ENCODE measurements at places on chromosomes 16 and 17. TPM values are rescaled to one million over a fixed set of nuclear protein-coding genes. Genes with fewer than 3 reads are reported as not detected.

DNA sequence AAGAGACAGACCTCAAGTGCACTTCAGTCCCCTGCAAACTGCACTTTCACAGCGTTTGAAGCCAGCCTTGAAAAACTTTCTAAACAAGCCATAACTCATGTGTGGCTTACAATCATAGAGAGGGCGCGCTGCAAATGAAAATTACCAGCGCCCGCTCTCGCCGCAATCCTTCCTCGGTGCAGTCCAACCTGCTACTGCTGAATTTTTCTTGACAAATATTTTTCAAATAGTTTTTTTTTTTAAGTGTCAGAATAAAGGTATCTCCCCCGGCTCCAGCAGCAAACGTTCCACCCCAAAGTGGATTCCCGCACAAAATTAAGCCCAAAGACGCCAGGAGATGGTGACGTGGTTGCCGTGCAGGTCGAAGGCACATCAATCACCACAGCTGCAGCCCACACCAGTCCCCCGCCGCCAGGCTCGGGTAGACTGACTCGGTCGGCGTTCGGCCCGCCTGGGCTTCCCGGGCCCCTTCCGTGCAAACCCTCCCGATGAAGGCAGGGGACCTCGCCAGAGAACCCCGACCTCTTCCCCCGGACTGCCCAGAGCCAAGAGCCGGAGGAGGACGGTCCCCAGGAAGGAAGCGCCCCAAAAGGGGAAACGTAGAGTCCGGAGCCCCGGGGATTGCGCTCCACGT, 630 bp downstream of the GRB2 start:
- H3K4me1 ChIP-seq, result peaks cover 8% of the 10 kb centered on the region
- peak overlapping the region; percentile 88 for H3K4me3 ChIP-seq
- peak; percentile 61 for DNase-seq
- no peaks in the 10 kb centered on the region for H3K36me3 ChIP-seq

- no peak for DNase-seq
- no peaks in the 10 kb centered on the region for H3K36me3 ChIP-seq
Observed at GRCh38 chr17:39151150-39151942, at the start of gene PLXDC1. PLXDC1 (minus strand) TSS chr17:39151637; CDS start chr17:39151437, 200 bp downstream.

SPNS2 gene
- total RNA-seq, result 1.0 TPM

CEP295NL gene
- total RNA-seq, result 0.21 TPM
